ENCODE measurements at places on chromosomes 4 and X. TPM values are rescaled to one million over a fixed set of nuclear protein-coding genes. Genes with fewer than 3 reads are reported as not detected.

The MAOB gene
- not detected for polyA plus RNA-seq

- H3K36me3 ChIP-seq = no peaks in the 10 kb centered on the region
- no peaks in the 10 kb centered on the region for H3K27me3 ChIP-seq
- no peak overlapping the region for H3K27ac ChIP-seq
These were observed 9.7 kb upstream of the IRAK1 start for GRCh38 chrX:154029439-154029838.

DNA sequence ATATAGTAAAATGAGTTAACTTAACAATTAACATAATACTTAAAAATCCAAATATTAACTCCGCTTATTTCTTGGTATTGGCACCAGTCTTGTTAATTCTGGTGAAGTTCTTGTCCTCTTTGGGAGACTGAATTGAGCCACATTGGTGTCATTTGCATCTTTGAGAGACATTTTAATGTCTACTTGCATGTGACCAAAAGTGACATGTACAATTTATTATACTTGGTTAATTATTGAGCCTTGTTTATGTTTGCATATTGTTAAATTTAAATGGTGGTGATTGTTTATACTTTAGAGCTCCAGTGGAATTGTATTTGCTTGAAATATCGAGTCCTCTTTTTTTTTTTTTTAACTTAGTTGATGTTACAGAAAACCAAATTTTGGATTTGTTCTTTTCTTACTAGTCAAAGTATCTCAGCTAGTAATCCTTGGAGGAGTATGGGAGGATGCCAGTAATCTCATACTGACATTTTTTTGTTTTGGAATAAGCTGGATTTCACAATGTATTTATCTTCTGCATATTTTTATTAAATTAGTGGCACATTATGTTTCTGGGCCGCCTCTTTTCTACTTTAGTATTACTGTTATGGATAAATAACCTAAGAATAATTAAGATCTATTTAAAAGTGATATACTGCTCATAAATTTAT lies 3.9 kb downstream of the SPCS3 start:
- H3K27ac ChIP-seq = no peak overlapping the region
- peaks cover 36% of the 10 kb centered on the region for H3K4me1 ChIP-seq
- no peak overlapping the region for H3K4me3 ChIP-seq

- no peaks in the 10 kb centered on the region for H3K4me1 ChIP-seq
- H3K27me3 ChIP-seq = no peaks in the 10 kb centered on the region
- DNase-seq = no peak
These were observed 54.7 kb downstream of the AFF2 start for GRCh38 chrX:148555101-148555500.

DNA sequence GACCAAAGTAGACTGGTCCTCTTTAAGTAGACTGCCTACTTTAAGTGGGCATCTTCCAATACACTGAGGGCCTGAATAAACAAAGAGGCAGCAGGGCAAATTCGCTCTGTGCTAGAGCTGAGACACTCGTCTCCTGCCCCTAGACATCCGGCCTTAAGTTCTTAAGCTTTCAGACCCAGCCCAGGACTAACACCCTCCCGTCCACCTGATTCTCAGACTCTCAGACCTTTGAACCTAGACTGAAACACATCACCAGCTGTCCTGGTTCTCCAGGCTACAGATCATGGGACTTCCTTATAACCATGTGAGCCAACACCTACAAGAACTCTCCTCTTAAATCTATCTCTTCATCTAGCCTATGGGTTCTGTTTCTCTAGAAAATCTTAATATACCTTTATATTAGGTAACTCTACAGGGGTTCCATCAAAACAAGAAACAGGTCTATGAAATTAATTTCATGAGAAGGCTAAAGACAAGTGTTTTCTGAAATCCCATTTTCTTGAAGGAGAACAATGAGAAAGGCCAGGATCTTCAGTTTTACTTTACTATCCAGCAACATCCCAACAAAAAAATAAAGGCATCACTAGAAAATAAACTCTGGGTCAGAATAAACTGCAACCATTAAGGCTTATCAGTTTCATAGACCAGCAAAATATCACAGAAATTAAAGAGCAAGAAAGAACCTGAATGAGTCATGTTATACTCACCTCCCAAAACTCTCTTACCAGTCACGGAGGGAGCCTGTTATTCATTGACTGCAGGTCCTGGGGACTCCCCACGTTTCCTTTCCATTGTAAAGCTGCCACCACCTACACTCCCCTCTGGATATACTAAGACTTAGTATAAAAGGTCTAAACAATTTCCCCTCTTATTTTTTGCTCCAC lies 14.8 kb downstream of the ADGRA3 start:
- H3K27me3 ChIP-seq = no peaks in the 10 kb centered on the region
- H3K36me3 ChIP-seq = no peaks in the 10 kb centered on the region
- H3K4me3 ChIP-seq = no peak overlapping the region
- H3K27ac ChIP-seq = no peak overlapping the region
- H3K4me1 ChIP-seq = no peaks in the 10 kb centered on the region

GRCh38 chr4:138977524-138977923 lies 38.1 kb upstream of the NOCT start:
- peak overlapping the region; percentile 84 for H3K4me3 ChIP-seq
- H3K36me3 ChIP-seq = no peaks in the 10 kb centered on the region
- no peaks in the 10 kb centered on the region for H3K27me3 ChIP-seq
- DNase-seq = peak; percentile 74
- peaks cover 18% of the 10 kb centered on the region for H3K4me1 ChIP-seq

The BEX5 gene
- polyA plus RNA-seq = not detected

DNA sequence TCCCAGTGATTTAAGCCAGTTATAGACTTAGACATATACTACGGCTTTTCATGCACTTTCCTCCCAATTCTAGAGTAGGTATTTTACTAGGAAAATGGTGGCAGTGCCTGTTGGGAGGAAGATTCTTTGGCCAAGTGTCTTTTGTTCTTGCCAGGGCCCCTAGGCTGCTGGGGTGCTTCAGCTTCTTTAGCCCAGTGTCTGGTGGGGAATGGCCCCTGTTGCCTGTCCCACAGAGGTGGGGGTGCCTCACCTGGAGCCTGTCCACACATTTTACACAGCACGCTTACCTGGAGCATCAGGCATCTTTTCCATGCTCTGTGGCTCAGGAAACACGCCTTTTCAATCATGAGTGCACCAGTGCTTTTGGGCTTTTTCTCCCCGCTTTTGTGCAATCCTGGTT lies 33.2 kb upstream of the MSANTD1 start:
- H3K27me3 ChIP-seq = no peaks in the 10 kb centered on the region
- no peaks in the 10 kb centered on the region for H3K4me1 ChIP-seq
- no peak for DNase-seq

GRCh38 chrX:43899878-43900815 lies 17.9 kb upstream of the MAOB start:
- no peak for DNase-seq
- H3K4me3 ChIP-seq = no peak overlapping the region
- no peaks in the 10 kb centered on the region for H3K36me3 ChIP-seq
- H3K4me1 ChIP-seq = no peaks in the 10 kb centered on the region
- H3K27ac ChIP-seq = no peak overlapping the region
- H3K27me3 ChIP-seq = peaks cover 12% of the 10 kb centered on the region

DNA sequence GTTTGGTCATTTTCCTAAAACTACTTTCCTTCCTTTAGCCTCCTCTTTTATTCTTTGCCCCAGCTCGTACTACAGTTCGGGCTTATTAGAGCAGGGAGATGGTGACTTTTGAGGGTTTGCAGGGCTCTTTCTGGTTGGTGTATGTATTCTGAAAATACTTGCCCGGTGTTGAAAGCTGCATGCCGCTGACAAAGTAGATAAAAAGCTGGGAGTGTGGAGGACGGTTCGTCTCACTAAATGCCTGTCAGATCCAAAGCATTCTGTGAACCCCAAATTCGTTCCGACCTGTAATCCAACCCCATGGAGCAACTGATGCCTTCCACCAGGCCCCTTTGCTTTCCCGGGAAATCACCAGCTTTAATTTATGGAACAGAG lies 19.2 kb downstream of the TRIM2 start:
- H3K36me3 ChIP-seq = peaks cover 12% of the 10 kb centered on the region
- DNase-seq = no peak
- H3K4me1 ChIP-seq = peaks cover 27% of the 10 kb centered on the region
- no peak overlapping the region for H3K27ac ChIP-seq
- H3K4me3 ChIP-seq = peak overlapping the region; percentile 95

The NR0B1 gene
- polyA plus RNA-seq = not detected

All from naive B cell (primary cell).